ENCODE measurements at places on chromosomes 4 and X.

DNA sequence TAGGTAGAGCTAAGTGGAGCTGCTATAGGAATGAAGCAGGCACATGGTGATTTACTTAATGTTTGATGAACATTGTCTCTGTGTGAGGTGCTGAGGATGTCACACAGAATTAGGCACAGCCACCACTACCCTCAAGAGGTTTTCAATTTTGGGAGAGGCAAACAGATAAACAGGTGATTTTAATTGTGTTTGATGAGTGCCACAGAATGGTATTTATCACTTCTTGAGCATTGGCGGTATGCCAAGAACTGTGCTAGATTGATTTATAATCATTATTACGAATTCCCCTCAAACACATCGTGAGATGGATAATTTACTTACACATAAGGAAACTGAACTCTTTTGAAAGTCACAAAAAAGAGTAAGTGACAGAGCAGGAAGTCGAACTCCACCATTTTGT, 74.8 kb downstream of the FREM3 start:
- no peak for DNase-seq

GRCh38 chrX:1754077-1754476, 139.2 kb downstream of the ASMT start:
- DNase-seq = no peak

GRCh38 chrX:97016106-97016505, 132.4 kb downstream of the RPA4 start:
- no peak for DNase-seq

- no peak for DNase-seq
Measured at GRCh38 chr4:39658756-39659155, 20.1 kb upstream of the SMIM14 start.

GRCh38 chr4:89899854-89900253, 5.2 kb downstream of the MMRN1 start:
- no peak for DNase-seq

DNA sequence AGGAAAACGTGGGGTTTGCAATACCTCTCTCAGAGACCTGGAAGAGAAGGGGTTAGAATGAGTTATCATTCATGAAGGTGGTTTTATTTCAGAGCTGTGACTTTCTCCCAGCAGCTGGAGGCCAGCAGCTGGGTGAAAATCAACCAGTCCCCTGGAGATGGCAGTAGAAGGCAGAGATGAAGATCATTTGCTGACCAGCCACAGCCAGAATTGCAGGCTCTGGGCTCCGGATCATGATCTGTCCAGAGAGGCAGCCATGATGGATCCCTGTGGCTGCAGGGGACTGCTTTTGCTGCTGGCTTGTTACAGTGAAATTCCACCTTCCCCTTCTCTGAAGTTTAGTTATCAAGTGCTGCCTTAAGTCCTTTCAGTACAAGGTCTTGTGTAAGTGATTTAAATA, 46.9 kb upstream of the TAB3 start:
- no peak for DNase-seq

DNA sequence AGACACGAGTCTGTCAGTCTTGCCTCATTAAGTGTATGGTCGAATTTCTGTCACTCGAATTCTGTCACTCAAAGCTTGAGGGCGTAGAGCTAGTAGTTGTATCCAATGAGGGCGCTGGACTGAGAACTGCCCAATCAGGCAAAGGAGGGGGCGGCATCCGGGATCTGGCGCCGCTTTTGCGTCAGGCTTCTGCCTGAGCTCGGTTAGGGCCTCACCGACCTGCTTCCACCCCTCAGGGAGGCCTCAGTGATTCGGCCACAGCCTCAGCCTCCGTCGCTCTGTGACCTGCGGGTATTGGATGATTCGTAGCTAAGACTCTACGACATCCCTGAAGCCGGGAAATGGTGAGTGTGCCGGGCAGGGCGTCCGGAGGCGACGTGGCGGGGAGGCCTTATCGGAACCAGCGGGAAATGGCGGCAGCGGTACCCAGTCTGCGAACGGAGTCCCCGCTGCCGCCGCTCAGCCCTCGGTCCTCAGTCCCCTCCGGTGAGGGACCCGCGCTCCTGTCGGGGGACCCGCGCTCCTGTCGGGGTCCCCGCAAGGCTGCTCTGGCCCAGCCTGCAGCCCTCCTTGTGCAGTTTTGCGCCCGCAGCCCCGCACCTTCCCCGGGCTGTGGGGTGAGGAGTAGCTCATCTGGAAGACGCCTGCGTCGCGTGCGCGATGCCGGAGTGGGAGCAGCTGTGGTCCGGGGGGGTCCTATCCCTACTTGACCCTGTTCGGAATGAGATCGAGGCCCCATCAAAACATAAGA, 88.3 kb downstream of the ZNF718 start:
- DNase-seq = peak; percentile 7

GRCh38 chr4:18722748-18723191, 701.2 kb upstream of the LCORL start:
- DNase-seq = no peak

DNA sequence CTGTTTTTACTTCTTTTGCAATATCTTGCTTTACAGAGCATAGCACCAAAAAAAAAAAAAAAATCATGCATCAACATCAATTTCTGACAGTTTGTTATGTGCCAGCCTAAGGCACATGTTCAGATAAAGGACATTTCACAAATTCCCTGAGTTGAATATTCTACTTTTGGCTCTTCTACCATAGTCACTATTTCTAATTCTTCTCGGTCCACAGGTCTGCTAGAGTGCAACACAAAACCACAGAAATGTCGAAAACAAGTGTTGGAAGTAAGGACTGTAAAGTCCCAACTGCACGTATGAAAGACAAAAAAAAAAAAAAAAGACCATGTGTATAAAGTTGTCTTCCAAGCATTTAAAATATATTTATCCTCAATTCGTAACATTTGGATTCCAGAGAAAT, 494.2 kb upstream of the INTU start:
- no peak for DNase-seq

- no peak for DNase-seq
Measured at GRCh38 chr4:101191302-101192098, 155.8 kb downstream of the PPP3CA start.

DNA sequence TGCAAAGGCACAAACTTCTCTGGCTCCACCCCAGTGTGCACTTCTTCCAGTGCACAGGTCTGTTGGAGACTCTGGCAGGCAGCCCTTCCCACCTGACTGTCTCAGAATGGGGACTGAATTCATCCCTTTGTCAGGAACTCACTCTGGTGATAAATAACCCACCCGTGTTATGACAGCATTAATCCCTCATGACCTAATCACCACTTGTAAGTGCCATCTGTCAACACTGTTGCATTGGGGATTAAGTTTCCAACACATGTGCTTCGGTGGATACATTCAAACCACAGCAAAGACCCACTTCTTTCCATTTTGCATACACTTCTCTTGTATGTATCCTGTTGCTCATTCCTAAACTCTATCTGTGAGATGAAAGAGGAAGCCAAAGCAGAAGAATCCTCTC, 1002.9 kb upstream of the IGFBP7 start:
- DNase-seq = no peak

DNA sequence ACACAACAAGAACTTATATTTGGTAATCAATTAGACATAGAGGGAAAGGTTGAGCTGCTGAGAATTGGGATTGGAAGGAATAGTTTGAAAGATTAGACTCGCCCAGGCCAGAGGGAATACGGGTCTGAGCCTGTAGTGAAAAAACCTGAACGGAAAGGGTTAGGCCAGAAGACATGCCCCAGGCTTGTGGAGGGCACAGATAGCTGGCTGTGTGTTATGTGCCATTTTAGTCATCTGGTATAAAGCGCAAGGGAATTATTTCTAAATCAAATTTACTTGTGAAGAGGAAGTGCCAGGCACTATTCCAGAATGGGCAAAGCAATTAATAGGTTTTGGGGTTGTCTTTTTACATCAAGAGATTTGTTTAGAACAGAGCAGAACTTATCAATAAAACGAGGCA, 187.5 kb upstream of the ANKRD50 start:
- no peak for DNase-seq

GRCh38 chrX:18879144-18879543, 104.8 kb downstream of the PHKA2 start:
- DNase-seq = no peak

- no peak for DNase-seq
Measured at GRCh38 chr4:122531514-122531913, 75.0 kb upstream of the IL2 start.

DNA sequence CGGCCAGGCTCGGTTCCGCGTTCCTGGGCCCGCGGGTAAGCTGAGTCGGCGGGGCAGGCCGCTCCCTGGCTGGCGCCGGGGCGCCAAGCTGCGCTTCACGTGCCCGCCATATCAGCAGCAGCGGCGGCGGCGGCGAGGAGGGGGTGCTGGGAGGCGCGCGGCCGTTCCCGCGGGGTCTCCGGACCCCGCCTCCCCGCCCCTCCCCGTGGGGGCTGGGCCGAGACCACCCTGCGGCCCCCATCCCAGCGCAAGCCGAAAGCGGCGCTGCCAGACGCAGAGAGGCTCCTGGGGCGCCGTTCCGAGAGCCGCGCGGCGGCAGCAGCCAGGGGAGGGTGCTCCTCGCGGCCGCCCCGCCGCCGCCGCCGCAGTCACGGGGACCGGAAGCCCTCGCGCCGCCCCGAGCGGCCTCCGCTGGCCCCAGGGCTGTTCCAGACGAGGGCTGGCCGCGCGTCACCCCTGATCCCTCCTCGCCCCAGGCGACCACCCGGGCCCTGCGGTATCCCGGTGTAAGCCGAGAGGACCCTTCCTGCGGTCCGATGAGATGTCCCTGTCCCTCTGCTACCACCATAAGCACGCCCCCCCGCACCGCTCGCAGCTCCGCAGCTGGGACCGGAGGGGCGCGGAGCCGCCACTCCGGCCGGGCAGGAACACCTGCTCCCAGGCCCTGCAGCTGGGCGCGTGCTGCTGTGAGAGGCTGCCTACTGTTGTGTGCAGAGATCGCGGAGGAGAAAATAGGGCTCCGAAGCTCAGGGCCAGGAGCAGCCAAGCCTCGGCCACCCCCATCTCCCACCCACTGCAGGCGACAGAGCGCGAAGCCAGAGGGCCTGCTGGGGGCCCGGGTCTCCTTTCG, 7.5 kb upstream of the BCOR start:
- no peak for DNase-seq

- DNase-seq = no peak
Measured at GRCh38 chrX:152915541-152916241, 17.8 kb downstream of the ZNF185 start.

DNA sequence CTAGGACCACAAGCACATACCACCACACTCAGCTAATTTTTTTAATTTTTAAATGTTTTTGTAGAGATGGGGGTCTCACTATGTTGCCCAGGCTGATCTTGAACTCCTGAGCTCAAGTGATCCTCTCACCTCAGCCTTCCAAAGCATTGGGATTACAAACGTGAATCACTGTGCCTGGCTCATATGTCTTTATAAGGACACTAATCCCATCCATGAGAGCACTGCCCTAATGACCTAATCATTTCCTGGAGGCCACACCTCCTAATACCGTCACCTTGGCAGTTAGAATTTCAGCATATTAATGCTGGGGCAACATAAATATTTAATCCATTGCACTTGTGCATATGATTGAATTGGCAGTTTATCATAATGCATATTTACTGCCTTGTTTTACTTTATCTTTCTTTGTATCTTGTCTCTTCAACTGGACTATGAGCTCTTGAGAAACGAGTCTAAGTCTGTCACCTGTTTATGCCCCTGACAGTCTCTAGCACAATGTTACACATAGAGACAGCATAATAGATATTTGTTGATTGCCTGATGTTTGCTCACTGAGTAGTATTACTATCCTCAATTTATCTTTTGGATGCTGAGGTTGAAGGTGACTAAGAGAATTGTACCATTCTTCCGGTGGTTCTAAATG, 172.0 kb downstream of the AASDH start:
- no peak for DNase-seq

DNA sequence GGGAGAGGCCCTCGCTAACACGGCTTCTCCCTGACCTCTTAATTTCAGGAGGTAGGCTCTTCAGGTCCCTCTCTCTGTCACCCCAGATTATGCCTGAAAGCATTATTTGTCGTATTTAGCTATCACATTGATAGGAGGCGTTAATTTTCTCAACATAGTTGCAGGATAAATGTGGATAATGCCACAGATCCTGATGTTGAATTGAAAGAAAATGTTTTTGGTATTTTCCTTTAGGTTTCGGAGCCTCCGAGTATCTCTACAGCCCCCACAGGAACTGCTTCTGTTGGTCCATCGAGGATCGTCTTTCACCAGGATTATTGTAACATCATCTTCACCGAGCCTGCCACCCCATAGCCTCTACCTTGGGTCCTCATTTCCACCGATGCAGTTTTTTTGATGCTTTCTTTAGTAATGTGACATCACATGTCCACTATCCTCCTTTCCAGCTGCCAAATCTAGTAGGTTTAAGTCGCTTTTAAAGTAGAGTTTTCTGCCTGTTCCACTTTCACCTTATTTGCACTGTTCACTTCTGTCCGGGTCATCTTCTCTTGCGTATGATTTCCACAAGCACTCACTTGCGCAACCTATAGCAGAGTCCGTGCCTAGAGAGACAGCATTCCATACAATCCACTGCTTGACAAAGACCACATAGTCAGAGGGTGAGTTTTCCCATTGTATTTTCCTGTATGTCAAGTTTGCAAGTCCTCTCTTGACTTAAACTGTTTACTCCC, 665 bp downstream of the TIGD2 start:
- DNase-seq = no peak

DNA sequence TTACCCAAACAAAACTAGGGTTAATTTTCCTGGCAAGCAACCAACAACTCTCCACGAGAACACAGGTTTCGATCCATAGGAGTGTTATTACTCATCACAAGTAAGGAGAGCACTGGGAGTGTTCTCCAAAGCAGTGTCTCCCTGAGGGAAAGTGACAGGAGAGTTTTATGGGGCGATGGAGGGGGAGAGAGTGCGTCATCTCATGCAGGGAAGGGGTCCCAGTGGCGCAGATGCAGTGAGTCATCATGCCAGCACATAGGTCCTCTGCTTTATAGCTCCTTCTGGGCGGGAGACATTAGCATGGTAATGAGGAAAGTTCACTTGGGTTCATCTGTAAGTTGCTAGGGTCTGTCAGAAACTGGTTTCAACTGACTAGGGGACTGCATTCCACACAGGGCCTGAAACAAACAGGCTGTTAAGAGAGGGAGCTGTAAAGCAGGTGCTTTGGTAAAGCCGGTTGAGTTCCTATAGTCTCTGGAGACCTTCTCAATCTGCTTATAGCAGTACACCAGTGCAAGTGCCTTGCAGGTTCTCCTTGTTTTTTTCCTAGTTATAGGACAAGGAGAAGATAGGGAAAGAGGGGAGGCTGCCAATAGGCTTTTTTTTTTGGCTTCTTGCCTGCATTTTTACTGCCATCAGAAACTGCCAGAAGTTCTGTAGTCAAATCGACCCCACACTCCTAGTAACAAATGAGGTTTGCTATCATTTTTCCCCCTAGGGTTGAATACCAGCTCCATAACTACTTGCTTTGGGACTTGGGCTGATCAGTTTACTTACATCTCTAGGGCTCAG, 12.8 kb upstream of the BOD1L1 start:
- DNase-seq = no peak

GRCh38 chrX:109537324-109537665, 651 bp downstream of the NXT2 start:
- no peak for DNase-seq

GRCh38 chr4:149735796-149736195, 79.8 kb downstream of the IQCM start:
- no peak for DNase-seq

DNA sequence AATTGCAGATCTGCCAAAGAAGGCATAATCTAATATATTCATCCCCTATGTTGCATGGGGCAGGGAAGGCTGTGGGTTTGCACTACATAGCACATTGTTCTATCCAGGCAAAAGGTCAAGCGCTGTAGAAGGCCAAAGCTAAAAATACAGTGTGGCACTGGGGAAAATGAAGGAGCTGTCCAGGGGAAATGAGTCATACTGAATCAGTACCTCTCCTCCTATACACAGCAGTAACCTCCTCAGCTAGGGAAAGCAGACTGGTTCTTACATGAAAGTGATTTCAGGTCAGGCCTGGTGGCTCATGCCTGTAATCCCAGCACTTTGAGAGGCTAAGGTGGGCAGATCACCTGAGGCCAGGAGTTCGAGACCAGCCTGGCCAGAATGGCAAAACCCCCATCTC, 31.0 kb upstream of the SLC25A4 start:
- DNase-seq = no peak

All from CD4-positive, alpha-beta T cell treated with Interleukin-12 subunit alpha and Interleukin-12 subunit beta, for 1 hour (primary cell).